ENCODE measurements at places on chromosomes 7 and 10.

DNA sequence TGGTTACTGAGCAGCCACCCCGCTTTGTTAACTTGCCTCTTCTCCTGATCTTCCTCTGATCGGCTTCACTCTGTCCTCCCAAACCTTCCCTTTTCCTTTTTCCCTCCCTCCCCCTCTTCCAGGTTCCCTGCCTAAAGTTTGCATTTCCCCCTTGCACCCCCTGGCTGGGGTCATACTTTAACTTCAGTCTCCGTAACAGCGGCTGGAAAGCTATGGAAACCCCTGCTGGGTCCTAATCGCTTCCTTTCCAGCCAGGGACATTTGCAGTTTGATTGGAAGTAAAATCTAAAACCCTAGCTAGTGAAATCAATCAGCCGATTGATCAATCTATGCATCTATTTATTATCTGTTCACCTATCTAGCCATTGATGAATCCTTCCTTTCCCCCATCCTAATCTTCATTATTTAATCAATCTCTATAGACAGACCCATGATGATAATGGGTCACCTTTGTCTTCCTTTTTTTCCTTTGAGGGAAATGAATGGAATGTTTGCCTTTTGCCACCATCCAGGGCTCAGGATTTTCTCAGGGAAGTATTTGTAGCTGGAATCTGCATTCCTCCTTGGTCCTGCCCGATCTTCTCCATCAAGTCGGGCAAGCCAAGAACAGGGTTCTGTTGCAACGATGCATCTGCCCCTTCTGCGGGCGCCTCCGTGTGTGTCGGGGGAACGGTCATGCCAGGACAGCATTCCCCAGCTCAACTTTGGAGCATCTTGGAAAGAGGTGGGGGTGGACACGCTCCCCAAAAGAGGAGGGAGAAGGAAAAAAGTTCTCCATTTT, 8.8 kb downstream of the GATA3 start:
- DNase-seq, result no peak

- no peak for DNase-seq
Measured at GRCh38 chr10:124003481-124003870, 89.9 kb downstream of the CHST15 start.

GRCh38 chr10:125979976-125980375, 83.6 kb downstream of the FANK1 start:
- DNase-seq, result no peak

DNA sequence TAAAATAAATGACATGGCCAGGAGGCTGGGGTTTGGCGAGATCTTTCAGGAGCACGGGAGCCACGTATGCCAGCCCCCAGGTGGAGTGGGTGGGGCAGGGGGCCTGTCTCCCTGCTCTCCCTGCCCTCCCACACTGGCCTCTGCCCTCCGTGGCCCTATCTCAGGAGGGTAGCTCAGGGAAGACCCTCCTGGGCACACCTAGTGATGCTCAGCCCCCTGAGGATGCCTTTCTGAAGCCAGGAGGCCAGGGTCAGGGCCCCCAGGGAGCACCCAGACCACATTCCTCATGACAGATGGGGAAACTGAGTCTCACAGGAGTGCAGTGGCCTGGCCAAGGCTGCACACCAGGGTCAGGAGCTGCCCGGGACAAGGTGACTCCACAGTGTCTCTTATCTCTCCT, 223.4 kb downstream of the ELFN1 start:
- DNase-seq, result no peak

- DNase-seq, result no peak
Measured at GRCh38 chr7:38630720-38631673, at the start of gene AMPH. Gene AMPH, minus strand, starts transcription at chr7:38631373. Its CDS starts 22 bp downstream, at chr7:38631351.

GRCh38 chr10:119183664-119184412, 5.2 kb upstream of the PRDX3 start:
- DNase-seq, result no peak

DNA sequence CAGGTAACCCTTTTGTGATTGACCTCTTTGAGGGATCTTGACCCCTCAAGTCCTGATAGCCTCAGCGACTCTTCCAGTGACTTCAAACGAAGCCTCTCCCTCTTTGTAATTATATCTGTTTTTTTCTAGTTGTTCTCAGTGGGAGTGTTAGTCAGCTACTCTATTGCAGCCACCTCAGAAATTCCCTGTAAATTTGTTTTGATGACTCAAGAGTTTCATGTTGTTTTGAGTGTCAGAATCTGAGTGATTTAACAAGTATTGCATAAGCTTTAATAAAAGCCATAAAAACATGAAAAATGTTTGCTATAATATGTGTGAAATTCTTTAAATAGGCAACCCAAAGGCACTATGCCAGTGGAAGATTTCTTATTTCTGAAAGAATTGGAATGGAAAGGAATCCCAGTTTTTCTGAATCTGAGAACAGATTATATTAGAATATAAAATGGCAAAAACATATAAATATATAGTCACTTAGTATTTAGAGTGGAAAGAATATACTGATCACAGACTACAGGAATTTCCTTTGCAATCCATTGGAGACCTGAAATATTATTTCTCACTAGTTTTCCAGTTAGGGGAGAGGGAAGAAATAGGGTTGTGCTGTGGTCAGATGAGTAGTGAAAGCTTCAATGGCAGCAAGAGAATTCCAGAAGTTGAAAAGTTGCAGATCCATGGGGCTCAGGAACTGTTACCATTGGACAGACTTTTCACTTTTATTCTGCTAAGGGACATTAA, 94.4 kb upstream of the SEMA3C start:
- no peak for DNase-seq

DNA sequence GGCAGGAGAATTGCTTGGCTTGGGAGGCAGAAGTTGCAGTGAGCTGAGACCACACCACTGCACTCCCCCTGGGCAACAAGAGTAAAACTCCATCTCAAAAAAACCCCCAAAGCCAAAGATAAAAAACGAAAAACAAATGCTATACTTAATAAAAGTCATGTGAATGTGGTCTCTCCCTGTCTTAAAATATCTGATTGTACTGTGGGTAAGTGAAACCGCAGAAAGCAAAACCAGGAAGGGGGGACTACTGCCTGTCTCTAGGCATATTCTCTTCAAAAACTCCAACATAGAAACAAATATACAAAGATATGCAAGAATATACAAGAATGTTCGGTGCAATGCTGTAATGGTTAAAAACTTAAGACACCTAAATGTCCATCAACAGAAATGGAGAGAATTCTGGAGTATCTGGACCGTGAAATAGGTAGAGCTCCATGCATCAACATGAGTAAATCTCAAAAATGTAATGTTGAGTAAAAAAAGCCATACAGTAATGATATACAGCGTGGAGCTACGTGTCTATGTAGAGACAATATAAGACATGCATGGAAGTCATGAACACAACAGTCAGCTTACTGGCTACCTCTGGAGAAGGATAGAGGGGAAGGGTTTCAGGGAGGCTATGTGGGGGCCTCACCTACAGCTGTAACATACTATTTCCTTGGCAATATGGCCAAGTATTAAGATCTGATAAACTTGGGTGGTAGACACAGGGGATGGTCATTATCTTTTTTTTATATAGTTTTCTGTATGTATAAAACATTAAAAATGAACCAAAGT, 2.1 kb downstream of the ZNF394 start:
- DNase-seq, result peak; percentile 29
